ENCODE measurements at places on chromosomes 4 and X.

- no peak for DNase-seq
These were observed 255.7 kb upstream of the RPS6KA3 start for GRCh38 chrX:20522420-20522819.

GRCh38 chrX:46715530-46715929 is 43.4 kb downstream of the SLC9A7 start:
- DNase-seq: no peak

DNA sequence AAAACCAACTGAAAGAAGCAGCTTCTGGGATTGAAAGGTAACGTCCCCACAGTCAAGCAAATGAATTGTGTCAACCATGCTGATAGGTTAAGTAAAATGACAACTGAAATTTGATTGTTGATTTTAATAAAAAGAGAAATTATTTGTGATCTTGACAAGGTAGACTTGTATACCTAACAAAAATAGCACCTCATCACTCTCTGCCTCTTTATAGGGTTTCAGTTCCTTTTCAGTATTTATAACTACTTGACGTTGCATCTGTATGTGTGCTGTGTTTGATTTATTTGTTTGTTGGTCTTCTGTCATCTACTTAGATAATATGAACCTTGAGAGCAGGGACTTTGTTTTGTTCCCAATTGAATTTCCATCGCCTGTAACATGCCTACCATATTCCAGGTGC is 7.9 kb upstream of the PPP3CA start:
- DNase-seq: no peak

GRCh38 chr4:109278594-109279031 is 23.8 kb downstream of the COL25A1 start:
- no peak for DNase-seq
